ENCODE measurements at places on chromosomes 1 and 21.

- DNase-seq, result no peak
Measured at GRCh38 chr1:180912801-180913565, at the start of gene KIAA1614. Gene KIAA1614, plus strand, starts transcription at chr1:180912897. Its CDS starts 347 bp downstream, at chr1:180913244.

DNA sequence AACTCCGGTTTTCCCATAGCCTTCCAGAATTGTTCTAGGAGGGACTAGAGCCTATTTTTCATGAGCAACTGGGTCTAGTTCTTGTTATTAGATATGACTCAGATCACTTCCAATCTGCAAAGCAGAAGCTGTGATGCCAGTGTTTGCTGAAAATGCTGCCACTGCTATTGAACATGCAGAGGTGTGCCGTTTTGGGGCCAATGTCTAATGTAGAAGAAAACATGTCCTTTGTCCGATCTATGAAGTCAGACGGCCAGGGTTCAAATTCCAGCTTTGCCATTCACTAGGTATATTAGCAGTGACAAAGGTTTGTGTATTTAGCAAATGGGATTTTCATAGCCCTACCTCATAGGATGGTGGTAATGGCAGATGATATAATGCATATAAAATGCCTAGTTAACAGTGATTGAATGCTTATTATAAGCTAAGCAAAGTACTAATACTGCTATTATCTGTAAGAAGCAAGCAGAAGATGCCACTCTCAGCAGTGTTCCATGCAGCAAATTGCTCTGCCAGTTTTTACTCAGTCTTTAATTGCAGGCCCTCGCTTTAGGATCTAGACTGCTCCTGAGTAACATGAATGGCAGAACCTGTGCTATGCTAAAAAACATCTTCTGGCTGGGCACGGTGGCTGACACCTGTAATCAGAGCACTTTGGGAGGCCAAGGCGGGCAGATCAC is 40.1 kb upstream of the CXADR start:
- DNase-seq, result no peak

- DNase-seq, result no peak
Measured at GRCh38 chr1:173430677-173431303, 46.3 kb upstream of the PRDX6 start.

- DNase-seq, result no peak
Measured at GRCh38 chr1:24659166-24659904, 16.2 kb downstream of the SRRM1 start.

DNA sequence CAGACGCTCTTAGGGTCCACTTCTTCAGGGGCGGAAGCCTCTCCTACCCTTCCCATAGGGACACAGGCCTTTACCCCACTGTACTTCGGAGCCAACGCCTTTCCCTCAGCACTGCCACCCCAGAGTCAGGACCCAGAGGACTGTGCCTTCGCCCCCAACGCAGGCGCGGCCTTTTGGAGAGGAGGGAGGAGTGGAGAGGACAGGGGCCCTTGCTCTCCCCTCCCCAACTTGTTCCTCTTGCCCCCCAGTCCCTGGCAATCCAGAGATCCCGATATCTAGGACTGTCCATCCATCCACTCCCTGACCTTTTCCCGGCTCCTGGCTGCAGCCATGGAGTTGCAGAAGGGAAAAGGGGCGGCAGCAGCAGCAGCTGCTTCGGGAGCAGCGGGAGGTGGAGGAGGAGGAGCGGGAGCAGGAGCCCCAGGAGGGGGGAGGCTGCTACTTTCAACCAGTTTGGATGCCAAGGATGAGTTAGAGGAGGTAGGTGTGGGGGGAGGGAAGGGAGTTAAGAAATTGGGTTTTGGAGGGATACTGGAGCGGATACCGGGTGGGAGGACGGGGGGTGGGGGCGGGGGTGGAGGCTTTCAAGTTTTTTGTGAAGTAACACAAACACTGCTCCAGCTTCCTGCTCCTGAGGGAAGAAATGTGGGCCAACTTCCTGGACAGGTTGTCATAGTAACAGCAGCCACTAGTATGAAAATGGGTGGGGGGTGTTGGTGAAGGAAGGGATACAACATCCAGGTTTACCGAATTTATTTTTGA is 636 bp downstream of the INTS3 start:
- DNase-seq, result peak; percentile 27

DNA sequence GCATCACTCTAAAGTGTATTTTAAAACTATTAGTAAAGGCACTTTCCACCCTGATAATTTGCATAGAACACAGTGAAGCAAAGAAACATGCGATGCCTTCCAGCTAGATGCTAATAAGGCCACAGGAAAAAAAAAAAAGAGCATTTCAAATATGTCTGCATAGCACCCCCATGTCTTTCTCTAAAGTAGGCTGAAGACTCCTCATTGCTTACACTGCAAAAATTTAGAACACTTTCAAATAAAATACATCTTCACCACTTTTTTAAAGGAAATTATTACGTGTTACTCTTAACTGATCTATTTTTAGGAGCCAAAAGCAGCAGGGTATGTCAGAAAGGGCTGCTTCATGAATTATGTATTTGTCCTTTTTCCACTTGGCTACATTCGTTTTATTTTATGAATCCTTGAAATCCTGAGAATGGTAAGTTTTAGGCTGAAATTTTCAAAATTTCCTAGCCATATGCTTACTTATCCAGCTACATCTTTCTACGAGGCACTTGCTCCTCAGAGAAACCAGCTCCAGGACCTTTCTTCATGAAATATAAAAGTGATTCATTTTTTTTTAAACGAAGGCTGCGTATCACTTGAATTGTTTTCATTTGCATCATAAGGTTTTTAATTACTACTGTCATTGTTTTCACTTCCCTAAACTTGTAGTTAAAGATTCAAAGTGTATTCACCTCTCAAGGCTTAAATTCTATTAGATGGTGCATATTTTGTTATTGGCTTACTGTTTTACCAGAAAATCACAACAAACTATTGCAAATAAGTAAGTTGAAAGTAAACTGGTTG is 513.0 kb downstream of the PTPRC start:
- no peak for DNase-seq

DNA sequence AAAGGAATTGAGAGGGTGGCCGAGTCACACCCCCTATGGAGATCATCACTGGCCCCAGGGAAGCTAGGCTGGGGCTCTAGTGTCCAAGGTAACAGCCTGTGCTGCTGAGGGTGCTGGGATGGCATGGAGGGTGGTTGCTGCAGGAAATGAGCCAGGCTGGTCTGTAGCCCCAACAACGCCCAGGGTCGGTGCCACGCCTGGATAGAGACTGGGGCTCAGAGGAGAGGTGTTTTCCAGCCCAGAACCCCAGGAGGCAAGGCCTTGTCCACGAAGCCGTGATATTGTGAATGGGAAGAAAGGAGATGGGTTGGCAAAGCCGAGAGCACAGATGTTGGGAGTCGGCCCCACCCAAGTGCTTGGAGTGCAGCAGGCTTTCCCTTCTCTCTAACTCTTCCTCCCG is 68.9 kb upstream of the ACTRT2 start:
- no peak for DNase-seq

DNA sequence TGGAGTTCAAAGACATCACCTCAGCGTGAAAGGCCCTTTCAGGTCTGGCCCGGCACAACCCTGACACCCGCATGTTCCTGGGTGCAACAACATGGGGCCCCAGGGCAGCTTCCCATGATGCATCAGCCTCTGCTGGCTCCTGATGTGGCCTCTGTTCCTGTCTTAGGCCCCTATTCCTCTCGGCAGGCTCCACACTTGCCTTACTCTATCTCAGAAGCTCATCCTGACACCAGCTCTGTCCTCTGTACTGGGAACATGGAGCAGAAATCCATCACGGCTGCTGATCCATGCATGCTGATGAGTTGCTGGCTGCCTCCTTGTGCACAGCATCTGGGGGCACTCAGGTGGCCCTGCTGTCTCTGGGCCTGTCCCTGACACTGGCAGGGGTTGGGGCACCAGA is 74.6 kb downstream of the ADARB1 start:
- no peak for DNase-seq

DNA sequence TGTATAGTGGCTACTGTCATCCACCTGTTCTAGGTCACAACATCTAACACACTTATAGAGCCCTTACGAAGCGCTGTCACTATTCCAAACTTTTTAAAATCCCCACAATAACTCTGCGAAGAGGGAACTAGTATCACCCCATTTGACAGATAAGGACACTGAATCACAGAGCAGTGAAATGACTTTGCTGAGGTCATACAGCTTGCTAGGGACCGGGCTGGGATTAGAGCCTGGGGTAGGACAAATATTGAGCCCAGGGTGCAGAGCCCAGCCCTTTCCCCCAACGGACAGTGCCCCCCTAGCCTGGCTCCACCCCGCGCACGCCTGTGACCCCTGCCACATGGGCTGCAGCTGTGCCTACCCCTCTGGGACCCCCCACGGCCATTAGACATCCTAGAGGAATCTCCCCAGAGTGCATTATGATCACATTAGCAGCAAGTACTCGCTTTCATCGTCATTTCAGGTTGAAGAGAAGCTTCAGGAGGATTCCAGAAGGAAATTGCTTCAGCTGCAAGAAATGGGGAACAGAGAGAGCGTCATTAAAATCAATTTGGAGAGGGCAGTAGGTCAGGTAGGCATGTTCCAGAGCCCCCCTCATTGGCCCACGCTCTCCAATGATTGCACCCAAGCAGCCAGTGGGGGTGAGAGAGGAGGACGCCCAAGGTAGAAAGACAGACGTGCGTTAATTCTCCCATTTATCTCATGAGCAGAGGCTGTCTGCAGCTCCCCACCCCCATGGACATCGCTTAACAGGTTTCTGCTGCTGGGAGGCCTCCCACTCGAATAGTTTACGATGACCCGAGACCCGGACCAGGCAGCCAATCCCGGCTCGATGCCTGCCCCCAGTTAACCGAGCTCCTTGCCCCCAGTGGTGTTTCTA is 77.2 kb downstream of the FHAD1 start:
- DNase-seq, result no peak

GRCh38 chr1:184954232-184954995 is 19.9 kb downstream of the NIBAN1 start:
- no peak for DNase-seq

GRCh38 chr1:209659909-209660308 is 7.7 kb upstream of the LAMB3 start:
- DNase-seq, result no peak

- DNase-seq, result no peak
Measured at GRCh38 chr1:224707843-224708725, 92.0 kb downstream of the CNIH3 start.

Measured in breast epithelium (tissue), 4 donors.